Stimulated activated CD4-positive, alpha-beta T cell treated with anti-CD3 and anti-CD28 coated beads, Interleukin-4, amount 100 ng/mL, for 48 hours (primary cell): ENCODE measurements at places on chromosomes 16 and 17.

- no peak for DNase-seq
These were observed 175.5 kb downstream of the RAB11FIP4 start for GRCh38 chr17:31566992-31567373.

DNA sequence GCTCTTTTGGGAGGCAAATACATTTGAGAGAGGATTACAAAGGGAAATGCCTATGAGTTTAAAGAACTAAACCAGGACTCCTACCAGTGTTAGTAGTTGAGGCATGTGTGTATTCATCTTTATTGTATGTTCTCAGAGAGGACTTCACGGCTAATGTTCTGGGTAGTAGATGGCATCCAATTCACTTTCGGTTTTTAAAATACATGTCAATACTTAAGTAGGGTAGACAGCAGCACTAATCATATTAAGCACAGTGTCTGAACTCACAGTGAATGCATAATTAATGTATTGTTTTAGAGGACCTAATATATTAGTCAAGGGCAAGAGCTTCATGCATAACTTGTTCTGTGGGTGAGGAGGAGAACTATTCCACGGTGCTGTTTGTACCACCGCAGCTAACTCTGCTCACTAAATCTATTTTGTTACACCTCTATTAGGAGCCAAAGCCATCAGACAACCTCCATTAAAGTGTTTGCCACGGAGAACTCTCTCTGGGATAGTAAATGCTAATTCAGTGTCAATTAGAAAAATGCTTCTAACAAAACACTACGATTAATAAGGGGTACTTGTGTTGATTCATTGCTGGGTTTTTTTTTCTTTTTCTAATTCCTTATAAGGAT is 56.3 kb downstream of the COX10 start:
- no peak for DNase-seq

DNA sequence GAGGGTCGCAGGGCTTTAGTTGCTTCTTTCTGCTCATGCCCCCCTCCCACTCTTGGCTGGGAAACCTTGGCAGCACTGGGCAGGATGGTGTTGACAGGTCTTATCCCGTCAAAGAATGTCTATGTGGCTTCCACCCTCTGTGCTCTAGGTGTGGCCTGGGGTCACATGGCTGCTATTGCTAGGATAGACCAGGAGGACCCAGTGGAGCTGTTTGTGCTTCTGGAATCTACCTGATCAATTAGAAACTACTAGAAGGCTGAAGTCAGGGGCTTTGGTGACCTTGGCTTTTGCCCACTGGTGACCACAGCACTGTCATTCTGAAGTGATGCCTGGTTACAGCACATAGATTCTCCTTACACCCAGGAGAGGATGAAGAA is 105.8 kb downstream of the CMIP start:
- no peak for DNase-seq

DNA sequence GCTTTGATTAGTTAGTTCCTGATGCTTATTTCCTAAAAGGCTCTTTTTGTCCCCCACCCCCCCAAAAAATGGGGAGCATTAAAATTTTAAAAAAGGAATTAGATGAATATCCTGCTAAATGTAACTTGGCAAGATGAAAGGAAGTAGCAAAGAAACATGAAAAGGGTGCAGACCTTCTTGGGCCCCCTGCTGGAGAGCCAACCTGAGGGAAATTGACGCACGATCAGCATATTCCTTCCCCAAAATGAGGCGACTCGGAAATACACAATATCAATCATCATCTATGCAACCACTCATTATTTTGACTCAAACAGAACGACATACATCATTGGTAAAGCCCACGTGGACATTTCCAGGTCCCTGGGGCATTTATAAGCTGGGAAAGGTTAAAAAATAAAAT is 59.7 kb downstream of the GRIN2A start:
- DNase-seq, result no peak

DNA sequence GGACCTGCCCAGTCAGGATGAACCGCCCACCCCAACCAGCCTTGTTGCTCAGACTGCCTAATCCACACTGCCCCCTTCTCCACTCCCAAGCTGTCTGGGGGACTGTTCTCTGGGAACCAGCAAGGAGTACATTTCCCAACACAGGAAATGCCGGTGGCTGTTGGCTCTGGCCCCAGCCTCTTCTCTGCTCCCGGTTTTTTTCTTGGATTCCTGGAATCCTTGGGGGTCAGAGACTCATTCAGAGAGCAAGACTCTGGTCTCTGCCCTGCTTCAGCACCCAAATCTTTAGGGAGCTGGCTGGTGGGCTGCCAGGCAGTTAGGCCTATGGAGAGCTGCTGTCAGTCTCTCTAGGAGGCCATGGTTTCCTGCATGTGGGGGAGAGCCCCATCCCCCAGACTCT is 10.8 kb upstream of the MTMR4 start:
- no peak for DNase-seq

DNA sequence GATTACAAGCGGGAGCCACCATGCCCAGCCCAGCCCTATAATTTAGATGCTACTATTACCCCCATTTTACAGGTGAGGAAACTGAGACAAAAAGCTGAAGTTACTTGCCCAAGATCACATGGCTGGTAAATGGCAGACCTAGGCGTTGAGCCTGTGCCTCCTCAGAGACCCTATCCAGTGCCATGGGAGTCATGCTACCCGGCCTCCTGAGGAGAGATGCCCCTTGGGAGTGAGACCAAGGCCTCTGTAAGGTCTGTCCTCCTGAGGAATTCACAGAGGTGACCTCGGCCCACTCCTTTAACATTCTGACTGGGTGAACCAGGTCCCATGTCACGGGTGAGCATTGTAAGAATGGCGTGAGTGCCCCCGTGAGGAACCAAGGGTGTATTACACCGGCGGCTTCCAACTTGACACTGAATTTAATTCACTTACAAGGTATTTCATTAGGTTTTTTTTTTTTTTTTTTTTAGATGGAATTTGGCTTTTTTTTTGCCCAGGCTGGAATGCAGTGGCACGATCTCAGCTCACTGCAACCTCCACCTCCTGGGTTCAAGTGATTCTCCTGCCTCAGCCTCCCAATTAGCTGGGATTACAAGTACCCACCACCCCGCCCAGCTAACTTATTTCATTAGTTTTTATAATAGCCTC is 95.7 kb downstream of the ABCC6 start:
- DNase-seq, result peak; percentile 52

DNA sequence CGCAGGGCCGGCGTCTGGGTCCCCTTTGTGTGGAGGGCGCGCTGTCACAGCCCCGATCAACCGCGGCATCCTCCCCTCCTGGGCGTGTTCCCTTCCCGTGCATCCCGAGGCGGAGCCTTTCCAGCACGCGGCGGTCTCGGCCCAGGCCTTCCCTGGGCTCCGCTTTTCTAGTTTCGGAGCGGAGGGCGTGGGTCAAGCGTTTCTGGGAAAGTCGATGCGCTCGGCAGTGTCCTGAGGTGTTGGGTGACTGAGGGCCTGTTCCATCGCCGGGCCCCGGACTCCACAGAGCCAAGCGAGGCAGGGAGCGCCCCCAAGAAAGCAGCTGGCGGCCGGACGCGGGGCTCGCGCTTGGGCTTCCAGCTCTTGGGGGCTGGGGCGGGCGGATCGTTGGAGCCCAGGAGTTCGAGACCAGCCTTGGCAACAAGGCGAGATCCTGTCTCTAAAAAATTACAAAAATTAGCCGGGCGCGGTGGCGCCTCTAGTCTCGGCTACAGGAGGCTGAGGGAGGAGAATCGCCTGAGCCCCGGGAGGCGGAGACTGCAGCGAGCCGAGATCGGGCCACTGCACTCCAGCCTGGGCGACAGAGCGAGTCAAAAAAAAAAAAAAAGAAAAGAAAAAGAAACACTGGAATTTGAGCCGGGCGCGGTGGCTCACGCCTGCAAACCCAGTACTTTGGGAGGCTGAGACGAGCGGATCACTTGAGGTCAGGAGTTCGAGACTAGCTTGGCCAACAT is 806 bp downstream of the IFT140 start:
- no peak for DNase-seq

DNA sequence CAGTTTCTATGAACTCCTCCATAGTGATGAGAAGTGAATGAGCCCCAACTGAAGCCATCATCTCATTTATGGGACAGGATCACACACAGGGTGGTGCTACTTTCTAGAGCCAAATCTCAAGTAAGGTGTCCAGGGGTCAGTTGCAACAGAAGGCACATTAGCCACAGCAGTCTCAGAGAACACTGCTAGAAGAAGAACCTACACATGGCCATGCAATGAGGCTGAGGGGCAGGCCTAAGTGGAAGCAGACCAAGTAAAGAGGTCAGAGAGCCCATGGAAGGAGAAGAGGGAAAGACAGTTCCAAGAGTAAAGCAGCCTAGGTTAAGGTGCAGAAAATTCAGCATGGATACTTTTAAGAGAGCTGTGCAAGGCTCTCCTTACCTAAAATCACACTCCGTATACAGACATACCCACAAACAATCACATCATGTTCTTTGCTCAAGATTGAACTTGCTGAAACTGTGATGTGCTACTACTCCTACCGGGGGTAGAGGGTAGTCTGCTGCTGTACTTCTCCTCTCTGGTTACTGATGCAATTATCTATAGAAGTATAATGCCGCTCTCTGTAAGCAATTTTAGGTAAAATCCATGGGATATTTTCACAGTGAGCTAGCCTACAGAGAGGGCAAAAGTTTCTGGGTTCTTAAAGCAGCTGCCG is 1.7 kb downstream of the ABCA8 start:
- no peak for DNase-seq

DNA sequence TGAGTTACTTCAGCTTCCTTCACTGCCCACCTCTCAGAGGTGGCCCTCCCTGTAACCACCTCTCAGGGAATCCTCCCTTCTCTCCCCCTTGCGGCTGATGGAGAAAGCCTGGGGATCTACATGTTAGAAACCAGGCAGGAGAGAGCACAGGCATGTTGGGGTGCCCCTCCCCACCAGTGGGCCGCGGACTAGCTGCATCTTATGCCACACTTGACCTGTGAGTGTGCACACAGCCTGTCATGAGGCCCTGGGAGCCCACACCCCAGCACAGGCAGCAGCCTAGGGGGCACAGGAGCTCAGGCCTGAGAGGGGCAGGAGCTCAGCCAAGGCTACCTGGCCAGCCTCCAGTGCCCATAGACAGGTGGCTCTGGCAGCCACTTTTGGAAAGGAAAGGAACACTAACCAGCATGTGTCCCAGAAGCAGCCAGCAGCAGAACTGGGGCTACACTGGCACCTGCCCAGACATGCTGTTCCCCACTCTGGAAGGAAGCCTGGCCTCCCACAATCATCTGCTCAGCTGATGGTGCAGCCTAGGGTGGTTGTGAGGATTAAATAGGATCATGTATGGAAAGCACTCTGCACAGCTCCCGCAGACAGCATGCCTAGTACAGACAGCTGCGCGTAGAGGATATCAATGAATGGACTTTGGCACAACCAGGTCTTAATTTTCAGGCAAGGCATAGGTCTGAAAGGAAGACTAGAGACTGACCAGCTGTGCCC is 60.5 kb downstream of the TMEM132E start:
- DNase-seq, result no peak

GRCh38 chr17:56594320-56595107 is 1.0 kb downstream of the NOG start:
- no peak for DNase-seq

DNA sequence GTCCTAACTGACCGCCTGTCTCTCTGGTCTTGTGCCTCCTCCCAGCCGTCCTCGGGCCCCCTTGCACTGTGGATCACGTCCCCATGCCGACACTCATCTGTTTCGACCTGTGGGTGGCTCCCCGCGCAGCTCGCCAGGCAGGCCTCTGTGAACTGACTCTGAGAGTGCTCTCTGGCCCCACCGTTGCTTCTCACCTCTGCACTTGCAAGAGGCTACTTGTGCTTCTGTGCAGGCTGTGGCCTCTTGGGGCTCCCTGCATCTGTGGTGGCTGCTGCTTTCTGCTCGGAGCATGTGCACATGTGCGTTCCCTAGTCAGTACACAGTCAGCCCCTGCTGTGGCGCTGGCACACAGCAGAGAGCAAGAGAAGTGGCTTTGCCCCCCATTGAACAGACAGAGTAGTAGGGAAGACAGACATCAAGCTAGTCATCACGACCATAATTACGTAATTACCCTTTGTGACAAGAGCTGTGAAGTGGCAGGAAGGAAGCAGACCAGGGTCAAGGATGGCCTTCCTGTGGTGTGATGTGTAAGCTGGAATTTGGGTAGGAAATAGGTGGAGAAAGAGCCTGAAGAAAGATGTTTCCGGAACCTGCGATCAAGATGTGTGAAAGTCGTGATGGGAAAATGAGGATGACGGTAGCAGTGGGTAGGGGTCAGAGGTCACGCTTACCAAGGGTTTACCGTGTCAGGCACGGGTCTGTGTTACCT is 256.0 kb upstream of the CACNG5 start:
- DNase-seq, result no peak

DNA sequence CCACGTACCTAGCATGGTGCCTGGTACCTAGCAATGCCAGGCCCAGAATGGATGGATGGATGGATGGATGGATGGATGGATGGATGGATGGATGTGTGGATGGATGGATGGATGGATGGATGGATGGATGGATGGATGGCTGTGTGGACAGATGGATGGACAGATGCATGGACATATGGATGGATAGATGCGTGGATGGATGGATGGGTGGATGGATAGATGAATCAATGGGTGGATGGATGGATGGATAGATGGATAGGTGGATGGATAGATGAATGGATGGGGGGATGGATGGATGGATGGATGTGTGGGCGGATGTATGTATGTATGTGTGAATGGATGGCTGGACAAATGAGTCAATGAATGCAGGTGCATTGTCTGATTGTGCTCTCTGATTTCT is 12.6 kb downstream of the GPR139 start:
- DNase-seq, result no peak

- DNase-seq, result no peak
These were observed 13.5 kb upstream of the LHX1 start for GRCh38 chr17:36923814-36924221.

DNA sequence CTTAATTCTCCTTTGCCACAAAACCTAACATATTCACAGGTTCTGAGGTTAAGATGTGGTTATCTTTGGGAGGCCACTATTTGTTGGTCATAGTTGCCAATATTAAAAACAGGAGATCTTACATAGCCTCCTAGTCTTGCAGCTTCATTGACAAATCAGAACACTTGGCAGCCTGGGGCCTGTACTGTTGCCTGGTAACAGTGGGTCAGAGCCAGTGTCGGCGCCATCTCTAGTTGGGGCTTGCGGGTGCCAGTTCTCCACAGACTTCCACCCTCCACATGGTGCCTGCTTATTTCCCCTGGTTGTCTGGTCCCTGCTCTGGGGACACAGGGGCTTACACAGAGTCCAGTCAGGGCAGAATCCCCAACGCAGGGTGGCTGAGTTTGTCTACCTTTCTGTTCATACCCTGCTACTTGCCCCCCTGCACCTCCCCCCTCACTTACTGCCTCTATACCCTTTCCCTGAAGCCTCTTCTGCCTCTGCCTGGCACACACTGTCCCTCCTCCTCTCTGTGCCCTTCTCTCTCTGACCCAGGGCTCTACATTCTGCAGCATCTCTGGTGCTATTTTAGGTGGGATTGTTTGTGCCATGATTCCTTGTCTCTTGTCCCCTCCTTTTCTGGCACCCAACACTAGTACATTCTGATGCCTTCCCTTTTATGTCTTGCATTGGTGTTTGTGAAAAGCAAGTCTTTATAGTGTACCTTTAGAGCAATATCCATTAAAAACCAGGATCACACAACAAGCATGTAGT is 13.4 kb downstream of the EPN2 start:
- DNase-seq, result no peak

DNA sequence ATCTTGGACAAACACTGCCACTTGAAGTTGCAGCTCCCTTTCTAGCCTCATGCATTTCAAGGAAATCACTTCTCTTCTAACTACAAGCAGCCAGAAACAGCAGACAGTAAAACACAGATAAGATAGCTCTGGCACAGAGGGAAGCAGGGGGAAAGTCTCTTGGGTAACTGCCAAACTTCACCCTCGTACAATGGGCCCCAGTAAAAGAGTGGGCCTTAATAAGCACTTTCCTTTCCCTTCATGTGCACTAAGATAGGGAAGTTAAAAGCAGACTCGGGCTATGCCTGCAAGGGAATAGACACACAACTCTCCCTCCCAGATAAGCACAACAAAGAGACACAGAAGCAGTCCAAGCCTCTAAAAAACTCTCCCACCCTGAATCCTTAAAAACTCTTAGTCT is 4.2 kb upstream of the KRTAP4-5 start:
- DNase-seq, result no peak
